NCI-H1417 treated with DMSO at 0.1 percent for 48 hours (cell line): ENCODE measurements at places on chromosomes 2 and 18.

DNA sequence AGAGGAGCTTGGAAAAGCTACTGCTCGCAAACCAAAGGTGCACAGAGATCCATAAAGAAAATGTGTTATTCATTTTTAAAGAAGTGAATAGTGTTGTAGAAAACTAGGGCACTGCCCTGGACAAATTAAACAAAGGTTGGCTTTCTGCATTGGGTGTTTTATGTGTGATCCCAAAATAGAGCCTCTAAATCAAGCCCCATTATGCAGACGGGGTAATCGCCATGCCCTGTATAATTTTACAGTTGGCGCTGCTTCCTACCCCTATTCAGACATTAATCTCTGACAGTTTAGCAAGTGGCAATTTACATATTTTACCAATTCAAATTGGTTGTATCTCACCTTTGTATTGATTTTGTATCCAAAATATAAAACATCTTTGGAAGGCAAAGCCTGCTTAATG, 109.1 kb downstream of the PID1 start:
- no peak for DNase-seq

DNA sequence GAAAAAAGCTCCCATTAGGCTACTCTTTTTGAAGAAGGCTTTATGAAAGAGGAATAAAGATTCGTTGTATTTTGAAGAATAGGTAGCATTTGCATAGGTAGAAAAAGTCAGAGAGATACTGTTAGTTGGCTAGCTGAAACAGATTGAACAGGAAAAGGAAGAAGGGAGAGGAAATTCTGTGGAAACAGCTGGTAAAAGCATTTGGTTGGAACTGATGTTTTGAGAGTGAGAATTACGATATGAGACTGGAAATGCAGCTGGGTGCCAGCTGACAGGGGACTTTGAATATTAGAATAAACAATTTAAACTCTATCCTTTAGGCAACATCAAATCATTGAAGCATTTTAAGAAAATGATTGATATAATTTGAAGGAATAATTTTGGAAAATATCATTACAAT, 96.7 kb upstream of the CNTNAP5 start:
- DNase-seq = no peak

DNA sequence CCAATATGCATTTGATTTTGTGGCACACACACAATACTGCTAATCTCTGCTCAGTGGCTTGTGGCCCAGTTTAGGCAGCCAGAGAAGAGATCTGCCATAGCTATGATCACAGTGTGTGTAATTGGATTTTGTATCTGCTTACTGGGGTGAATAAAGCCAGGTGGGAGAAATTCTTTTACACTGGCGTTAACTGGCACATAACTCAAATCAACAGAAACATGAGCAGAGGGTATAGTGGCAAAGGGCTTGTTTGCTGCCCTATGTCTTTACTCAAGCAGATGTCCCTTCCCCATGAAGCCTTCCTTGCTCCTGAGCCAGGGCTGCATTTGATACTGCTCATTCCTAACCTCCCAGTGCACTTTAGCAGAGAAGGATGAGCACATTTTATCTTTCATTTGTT, 28.5 kb downstream of the STON1 start:
- no peak for DNase-seq

- peak; percentile 21 for DNase-seq
Measured at GRCh38 chr2:68225119-68225632, 27.2 kb downstream of the PPP3R1 start.

DNA sequence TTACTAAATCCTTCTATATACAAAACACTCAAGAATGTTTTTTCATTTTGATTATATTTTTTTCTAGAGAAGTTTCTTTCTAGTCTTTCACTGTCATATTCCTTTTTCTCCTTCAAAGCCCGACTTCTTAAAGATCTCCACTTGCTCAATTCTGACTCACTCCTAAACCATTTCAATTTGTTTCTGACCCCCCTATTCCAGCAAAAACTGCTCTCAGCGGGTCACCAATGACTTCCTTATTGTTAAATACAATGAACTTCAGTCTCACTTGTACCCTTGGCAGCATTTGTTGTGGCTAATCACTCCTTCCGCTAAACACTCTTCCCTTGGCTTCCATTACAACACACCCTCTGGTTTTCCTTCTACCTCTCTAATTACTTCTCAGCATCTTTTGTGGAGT, 111.1 kb upstream of the RBBP8 start:
- no peak for DNase-seq
